Sciatic nerve (tissue), 2 donors: ENCODE measurements at places on chromosomes 7 and 10. TPM values are rescaled to one million over a fixed set of nuclear protein-coding genes. Genes with fewer than 3 reads are reported as not detected.

Gene PEX1
- 22.3 TPM for total RNA-seq

Gene AFAP1L2
- 144 TPM for total RNA-seq

Gene OPN4
- 0.18 TPM for total RNA-seq

Gene TRPV5
- 0.22 TPM for total RNA-seq

Gene NEURL1
- 0.36 TPM for total RNA-seq

Gene ZNF117
- total RNA-seq: 24.4 TPM

Gene GHITM
- 77.8 TPM for total RNA-seq

Gene LIPK
- total RNA-seq: not detected

Gene PIK3CG
- 6.6 TPM for total RNA-seq

Gene IL6
- total RNA-seq: 28.1 TPM

Gene SFXN2
- total RNA-seq: 7.6 TPM

Gene BICC1
- 42.1 TPM for total RNA-seq

Gene ARF5
- total RNA-seq: 81.7 TPM

Gene ATP5F1C
- total RNA-seq: 150 TPM

Gene SSBP1
- total RNA-seq: 71.8 TPM

Gene LRRD1
- not detected for total RNA-seq

Gene BMS1
- total RNA-seq: 13.1 TPM

Gene PLXDC2
- total RNA-seq: 118 TPM

Gene GNG11
- 26.3 TPM for total RNA-seq

Gene HEPACAM2
- 0.49 TPM for total RNA-seq

Gene LIPF
- total RNA-seq: not detected

Gene ACSM6
- 0.49 TPM for total RNA-seq

Gene ASB10
- total RNA-seq: not detected

Gene C7orf57
- not detected for total RNA-seq

Gene ITPRID1
- total RNA-seq: not detected

Gene TRIM73
- total RNA-seq: 8.7 TPM

Gene PRTFDC1
- 4.7 TPM for total RNA-seq

Gene TBC1D12
- 20.4 TPM for total RNA-seq

Gene CEP55
- total RNA-seq: 0.62 TPM

Gene OPALIN
- not detected for total RNA-seq

Gene INPP5F
- total RNA-seq: 50.6 TPM

Gene AKR1C8
- 0.94 TPM for total RNA-seq

Gene LIPN
- total RNA-seq: 0.31 TPM

Gene SIRT1
- total RNA-seq: 35.8 TPM

Gene CUTC
- total RNA-seq: 23.4 TPM

Gene INTS15
- total RNA-seq: 26.7 TPM
